HCT116 (cell line): ENCODE measurements at places on chromosomes 11 and 22. TPM values are rescaled to one million over a fixed set of nuclear protein-coding genes. Genes with fewer than 3 reads are reported as not detected.

GRCh38 chr11:71459076-71459766 lies 6.2 kb downstream of the NADSYN1 start:
- DNase-seq: no peak

GPHA2 gene
- not detected for total RNA-seq

TTC36 gene
- total RNA-seq: 0.47 TPM

BLID gene
- 8.9 TPM for total RNA-seq

GRCh38 chr11:127926721-127927120 lies 660.6 kb downstream of the ETS1 start:
- DNase-seq: no peak

APOL3 gene
- 0.49 TPM for total RNA-seq

EMID1 gene
- 9.6 TPM for total RNA-seq
